ENCODE measurements at places on chromosomes 3 and 15.

- DNase-seq, result peak; percentile 76
Observed at GRCh38 chr3:190566043-190566933, 52.4 kb downstream of the IL1RAP start.

DNA sequence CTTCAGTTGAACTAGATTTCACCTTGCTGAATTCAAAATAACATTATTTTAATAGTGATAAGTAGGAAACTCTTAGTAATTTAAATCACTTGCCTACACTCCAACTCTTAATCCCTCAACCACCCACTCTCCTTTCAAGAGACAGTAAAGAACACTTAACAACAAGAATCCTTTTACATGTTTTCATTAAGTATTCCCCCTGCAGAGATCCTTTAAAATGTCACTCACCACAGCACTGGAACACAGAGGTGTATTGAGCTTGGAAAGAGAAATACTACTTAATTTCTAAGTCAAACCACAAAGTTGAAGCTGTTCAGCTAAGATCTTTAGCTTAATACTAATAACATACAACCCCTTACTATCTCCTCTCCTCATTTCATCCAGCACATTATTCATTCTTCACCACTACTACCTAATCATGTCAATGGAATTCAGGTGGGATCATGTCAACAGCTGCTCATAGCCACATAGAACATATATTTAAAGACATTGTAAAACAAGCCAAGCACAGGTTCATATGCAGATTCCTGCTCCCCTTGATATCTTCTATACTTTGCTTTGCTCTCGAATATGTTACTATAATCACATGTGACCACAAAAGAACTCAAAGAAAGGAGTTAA lies 40.5 kb downstream of the IMPG2 start:
- no peak for DNase-seq

DNA sequence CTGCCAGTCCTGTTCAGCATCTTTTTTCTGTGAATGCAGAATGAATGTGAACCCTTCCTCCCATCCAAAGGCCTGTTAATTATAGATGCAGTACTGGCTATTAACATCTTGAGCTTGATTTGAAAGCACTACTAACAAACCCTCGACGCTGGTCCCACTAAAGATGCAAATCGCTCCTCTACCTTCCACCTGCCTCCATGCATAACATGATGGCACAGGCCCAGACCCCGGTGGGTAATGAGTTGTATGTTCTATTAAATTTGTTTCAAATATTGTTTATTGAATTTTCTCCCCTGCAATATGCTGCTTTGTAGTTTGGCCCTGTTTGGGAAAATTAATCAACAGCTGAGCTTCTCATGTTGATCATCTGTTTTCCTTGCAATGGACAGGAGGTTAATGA lies 69.3 kb downstream of the RAB11A start:
- no peak for DNase-seq

GRCh38 chr3:69320871-69321271 lies 65.0 kb downstream of the FRMD4B start:
- no peak for DNase-seq

GRCh38 chr3:122462406-122462805 lies 46.5 kb upstream of the WDR5B start:
- no peak for DNase-seq

DNA sequence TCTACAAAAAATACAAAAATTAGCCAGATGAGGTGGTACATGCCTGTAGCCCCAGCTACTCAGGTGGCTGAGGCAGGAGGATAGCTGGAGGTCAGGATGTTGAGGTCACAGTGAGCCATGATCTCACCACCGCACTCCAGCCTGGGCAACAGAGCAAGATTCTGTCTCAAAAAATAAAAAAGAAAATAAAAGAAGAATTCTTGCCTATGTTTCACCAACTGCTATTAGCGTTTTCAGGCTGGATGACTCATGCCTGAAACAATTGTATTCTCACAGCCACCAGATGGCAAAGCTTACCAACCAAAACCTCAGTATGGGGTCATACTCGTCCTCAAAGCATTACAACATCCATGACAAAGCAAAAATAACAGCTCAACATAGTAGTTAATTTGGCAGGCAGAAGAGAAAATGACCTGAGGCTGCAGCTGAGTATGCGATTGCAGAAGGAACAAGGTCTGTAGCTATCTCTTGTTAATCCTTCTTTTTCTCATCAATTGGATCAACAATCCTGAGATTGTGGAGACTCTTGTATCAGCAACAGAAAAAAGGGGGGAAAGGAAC lies 52.2 kb downstream of the TP53BP1 start:
- peak; percentile 54 for DNase-seq

DNA sequence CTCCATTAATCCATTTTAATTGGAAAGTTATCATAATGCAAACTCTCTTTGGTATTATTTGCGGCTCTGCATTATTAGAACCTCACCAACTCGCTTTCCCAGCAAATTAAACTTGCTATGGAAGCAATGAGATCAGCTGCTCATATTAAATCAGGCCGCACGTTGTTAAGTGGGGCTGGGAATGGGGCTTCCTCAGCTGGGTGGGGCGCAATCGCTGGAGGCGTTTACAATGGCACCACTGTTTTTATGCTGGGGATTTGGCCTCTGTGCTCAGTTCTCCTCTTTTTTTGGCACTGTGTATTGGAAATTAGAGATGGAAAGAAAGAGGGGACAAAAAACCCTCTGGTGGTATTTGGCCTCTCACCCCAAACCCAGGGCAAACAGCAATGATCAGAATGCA lies 72.2 kb downstream of the RPLP1 start:
- DNase-seq, result no peak

- no peak for DNase-seq
Observed at GRCh38 chr15:63114465-63114864, 7.2 kb upstream of the LACTB start.

GRCh38 chr3:95212117-95212516 lies 1149.3 kb downstream of the NSUN3 start:
- no peak for DNase-seq

DNA sequence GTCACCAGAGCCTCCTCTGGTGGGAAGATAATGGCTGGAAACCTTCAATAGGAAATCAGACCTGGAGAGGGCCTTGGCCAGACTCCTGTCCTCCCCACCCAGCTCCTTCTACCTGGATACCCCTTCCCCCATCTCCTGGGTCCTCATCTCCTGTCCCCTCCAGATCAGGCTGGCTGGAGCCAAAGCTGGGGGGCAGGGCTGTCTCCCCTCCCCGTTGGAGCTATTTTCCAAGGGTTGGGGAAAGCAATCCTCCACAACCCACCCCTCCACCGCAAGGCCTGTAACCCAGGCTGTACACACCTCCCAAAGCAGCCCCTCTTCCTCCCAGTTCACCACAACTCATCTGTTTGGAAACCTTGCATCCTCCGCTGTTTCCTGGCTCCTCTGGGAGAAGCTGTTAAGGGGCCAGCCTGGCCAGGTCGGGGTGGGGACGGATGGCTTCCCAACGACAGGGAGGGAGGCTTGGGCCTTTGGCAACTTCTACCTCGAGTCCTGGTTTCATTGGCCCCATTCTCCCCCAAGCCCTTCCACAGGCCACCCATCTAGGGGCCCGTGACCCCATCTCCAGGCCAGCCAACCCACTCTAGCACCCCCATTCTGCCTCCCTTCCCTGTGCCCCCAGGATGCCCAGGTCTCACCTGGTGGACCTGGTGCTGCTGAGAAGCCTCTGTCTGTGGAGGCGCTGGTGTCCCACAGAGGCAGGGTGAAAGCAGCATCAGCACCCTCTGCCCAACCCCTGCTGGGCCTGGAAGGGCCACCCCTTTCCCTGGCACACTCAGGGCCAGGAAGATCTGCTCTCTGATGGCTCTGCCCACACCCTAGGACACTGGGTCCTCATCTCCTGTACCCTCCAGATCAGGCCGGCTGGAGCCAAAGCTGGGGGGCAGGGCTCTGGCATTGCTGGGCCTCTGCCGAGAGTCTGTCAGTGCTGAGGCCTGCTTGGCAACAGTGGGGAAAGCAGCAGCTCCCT lies 22.1 kb upstream of the GOLGA6C start:
- no peak for DNase-seq

DNA sequence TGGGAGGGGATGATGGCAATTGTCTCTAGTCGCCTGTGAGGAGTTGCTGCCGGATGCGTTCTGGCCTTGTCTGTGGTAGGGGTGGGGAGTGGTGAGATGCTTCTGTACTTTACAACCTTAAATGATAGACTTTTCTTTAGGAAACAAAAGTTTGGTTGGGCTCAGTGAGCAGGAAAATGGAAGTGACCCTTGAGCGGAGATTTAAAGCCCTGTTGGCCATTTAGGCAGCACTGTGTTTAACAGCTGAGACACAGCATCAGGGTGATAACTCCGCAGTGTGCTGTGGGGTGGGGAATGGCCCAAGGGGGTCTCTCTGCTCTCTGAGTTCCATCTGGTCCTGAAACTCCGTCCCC lies 36.6 kb downstream of the SPSB4 start:
- no peak for DNase-seq

- peak; percentile 41 for DNase-seq
Observed at GRCh38 chr3:14142567-14143270, 17.9 kb downstream of the TMEM43 start.

DNA sequence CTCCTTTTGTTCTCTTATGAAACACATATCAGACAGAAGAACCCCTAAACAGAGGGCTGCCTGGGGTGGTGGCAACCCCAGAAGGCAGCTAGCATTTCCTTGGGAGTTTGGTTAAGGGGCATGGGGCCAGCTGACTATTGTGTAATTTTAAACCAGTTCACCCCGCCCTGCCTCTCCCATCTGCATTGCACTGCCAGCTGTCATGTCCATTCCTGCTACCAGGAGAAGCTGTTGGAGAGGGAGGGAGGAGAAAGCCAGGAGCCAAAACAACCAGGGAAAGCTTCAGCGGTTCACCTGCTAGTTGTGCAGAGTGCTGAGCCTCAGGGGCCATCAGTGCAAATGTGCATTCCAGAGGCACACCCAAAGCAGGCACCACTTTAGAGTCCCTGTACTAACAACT lies 47.6 kb upstream of the ATP1B3 start:
- DNase-seq, result peak; percentile 50

DNA sequence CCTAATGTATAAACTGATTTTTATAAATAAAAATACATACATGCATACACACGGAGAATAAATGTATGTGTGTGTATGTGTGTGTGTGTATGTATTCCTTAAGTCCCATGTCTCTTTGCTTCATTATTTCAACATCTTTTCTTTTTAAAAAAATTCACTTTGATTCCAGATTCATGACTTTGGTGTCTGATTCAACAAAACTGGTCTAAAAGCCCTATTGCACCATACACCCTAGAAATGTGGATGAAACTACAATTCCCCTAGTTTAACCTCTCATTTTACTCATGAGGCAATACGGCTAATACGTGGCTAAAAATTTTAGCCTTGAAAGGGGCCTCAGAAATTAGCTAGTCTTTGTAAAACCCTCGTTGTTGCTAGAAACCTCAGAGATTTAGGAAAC lies 228.1 kb downstream of the ADAMTS9 start:
- DNase-seq, result no peak

DNA sequence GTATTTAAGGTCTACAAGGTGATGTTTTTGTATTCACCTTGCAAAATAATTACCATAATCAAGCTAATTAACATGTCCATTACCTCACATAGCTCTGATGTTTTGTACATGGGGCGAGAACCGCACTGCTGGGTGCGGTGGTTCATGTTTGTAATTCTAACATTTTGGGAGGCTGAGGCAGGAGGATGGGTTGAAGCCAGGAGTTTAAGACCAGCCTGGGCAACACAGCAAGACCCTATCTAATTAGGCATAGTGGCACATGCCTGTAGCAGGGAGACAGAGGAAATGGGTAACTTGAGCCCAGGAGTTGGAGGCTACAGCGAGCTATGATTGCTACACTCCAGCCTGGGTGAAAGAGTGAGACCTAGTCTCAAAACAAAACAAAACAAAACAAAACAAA lies 248.2 kb upstream of the NSMCE3 start:
- no peak for DNase-seq

- DNase-seq, result no peak
Observed at GRCh38 chr15:88834211-88834812, 31.1 kb downstream of the ACAN start.

DNA sequence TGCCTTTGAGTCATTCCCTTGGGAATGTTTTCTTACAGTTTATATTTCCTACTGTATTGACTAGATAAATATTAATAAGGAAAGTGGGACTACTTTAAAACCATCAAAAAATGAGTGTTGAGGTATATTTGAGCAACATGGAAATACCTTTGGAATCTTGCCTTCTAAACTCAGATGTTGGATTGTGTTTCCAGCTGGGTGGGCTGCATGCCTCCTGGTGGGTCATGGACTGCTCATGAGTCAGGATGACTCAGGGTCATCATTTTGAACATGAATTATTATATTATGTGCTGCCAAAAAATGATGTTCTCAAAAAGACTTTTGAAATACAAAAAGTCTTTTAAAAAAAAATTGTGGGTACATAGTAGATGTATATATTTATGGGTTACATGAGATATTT lies 41.1 kb upstream of the APH1B start:
- no peak for DNase-seq

GRCh38 chr3:98577178-98577895 lies 16.1 kb downstream of the CPOX start:
- DNase-seq, result no peak

- no peak for DNase-seq
Observed at GRCh38 chr3:12833222-12834161, 7.9 kb downstream of the RPL32 start.

GRCh38 chr15:73010154-73011152 lies 41.8 kb upstream of the NEO1 start:
- DNase-seq, result no peak

DNA sequence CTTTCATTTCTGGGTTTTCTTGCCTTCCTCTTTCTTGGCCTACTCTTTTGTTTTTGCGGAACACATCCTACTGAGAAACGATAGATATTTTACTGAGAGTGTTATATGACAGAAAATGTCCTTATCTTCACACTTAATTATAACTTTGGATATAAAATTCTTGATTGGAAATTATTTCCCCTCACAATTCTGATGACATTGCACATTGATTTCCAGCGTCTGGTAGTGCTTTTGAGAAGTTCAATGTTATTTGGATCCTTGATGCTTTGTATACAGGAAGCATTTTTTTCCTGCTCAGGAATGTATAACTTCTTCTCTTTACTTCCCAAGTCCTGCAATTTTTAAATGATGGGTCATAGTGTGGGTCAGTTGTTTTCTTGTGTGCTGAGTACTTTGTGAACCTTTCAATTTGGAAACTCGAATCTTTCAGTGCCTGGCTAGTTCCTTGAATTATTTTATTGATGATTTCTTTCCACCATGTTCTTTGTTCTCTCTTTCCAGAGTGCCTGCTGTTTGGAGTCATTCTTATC lies 183.9 kb downstream of the PDCD6IP start:
- DNase-seq, result no peak

Measured in left lobe of liver (tissue), 2 donors.